ENCODE measurements at places on chromosomes 7 and 10.

GRCh38 chr10:110413903-110414547, 83.7 kb upstream of the DUSP5 start:
- DNase-seq: peak; percentile 59

DNA sequence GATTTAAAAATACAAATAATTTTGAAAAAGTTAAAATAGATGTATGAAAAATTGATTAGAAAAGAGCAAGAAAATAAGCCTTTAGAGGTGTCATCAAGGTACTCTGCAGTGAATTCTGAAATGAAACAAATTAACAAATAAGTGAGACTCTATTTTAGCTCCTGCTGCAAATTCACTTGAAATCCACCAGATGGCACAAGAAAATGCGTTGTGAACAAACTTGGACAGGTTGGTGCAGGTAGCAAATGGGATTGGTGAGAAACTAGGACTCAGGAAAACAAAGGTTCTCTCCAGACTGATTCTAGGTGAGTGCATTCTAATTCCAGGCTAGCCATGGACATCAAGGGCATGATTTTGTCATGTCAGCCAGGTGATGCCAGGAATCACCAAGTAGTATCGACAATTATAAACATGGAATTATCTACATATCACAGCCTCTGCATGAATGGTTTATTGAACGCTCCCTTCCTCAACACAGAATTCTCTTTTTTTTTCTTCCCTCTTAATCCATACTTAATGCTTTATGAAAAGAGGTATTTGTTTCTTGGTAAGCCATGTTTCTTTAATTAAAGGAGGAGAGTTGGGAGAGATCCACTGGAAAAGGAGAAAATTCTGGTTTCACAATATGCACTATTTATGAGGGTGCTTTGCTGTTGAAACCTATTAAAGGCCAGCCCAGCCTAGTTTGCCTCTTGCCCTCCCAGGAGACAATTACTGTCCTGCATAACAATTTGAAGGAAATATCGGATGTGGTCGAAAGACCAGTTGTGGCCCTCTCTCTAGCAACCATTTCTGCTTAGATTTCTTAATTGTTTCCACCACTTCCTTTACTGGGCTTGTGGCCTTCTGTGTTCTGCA, 118.1 kb downstream of the ZNF365 start:
- DNase-seq: peak; percentile 98

DNA sequence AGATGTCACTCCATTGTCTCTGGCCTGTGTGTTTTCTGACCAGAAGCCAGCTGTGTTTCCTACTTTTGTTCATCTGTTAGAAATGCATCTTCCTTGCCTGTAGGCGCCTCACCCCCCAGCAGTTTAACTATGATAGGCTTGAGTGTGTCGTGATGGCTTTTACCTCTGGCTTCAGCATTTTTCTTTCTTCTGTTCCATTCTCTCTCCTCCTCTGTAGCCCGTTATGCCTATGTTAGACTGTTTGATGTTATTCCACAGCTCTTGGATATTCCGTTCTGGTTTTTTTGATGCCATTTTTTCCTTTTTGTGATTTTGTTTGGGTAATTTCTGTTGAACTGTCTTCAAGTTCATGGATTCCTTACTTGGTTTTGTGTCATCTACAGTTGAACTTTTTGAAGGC, 17.9 kb downstream of the MMP21 start:
- DNase-seq: no peak

- no peak for DNase-seq
These were observed 75.7 kb downstream of the LYZL2 start for GRCh38 chr10:30553626-30554439.

DNA sequence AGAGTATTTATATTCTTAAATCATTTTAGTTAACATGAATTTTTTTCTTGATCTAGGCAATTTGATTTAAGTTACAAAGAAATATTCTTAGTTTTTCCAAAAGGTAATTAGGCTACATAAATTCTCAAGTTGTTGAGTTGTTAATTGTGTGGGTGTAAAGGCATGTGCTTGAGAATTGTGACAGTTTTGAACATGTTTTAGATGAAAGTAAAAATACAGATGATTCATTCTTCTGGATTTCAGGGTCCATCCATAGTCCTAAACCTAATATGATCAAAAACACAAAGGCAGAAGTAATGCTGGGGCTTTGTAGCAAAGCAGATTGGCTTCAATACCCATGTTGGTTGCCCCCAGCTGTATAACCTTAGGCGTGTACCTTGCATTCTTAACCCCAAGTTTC, 127.9 kb downstream of the CPED1 start:
- no peak for DNase-seq

DNA sequence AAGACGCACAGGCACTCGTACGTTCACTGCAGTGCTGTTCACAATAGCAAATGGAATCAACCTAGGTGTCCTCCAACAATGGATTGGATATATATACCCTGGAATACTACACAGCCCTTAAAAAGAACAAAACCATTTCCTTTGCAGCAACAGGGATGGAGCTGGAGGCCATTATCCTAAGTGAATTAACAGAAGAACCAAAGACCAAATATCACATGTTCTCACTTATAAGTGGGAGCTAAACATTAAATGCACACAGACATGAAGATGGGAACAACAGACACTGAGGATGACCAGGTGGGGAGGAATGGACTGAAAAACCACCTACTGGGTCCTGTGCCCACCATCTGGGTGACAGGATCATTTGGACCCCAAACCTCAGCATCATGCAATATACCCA, 52.0 kb upstream of the EBF3 start:
- no peak for DNase-seq

GRCh38 chr7:44051611-44052220, 7.2 kb downstream of the DBNL start:
- no peak for DNase-seq

DNA sequence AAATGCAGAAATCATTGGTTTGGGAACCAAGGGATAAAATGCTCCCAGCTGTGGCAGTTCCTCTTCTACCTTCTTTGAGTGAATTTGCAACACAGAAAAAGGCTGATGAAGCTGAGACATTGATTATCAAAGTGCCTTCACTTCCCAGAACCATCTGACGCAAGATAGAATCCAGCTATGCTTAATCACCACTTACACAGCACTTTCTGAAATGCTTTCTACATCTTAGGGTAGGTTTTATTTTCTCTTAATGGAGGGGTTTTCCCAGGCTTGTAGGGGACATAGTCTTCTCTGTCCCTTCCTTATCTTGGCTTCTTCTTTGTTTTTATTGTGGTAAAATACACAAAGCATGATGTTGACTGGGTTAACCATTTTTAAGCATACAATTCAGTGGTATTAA, 332.6 kb upstream of the ZNF32 start:
- no peak for DNase-seq

- DNase-seq: no peak
These were observed 143.7 kb downstream of the CUX1 start for GRCh38 chr7:101960985-101961708.

GRCh38 chr10:90414926-90415325, 442.9 kb downstream of the HTR7 start:
- no peak for DNase-seq

DNA sequence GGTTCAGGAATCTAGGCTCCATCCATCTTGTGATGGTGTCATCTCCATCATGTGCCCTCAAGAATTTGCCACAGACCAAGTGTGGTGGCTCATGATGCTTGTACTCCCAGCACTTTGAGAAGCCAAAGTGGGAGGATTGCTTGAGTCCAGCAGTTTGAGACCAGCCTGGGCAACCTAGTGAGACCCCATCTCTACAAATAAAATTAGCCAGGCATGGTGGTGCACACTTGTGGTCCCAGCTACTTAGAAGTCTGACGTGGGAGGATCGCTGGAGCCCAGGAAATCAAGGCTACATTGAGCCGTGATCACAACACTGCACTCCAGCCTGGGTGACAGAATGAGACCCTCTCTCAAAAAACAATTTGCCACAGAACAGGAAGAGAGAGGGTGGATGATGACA, 53.0 kb upstream of the SEPHS1 start:
- DNase-seq: no peak

DNA sequence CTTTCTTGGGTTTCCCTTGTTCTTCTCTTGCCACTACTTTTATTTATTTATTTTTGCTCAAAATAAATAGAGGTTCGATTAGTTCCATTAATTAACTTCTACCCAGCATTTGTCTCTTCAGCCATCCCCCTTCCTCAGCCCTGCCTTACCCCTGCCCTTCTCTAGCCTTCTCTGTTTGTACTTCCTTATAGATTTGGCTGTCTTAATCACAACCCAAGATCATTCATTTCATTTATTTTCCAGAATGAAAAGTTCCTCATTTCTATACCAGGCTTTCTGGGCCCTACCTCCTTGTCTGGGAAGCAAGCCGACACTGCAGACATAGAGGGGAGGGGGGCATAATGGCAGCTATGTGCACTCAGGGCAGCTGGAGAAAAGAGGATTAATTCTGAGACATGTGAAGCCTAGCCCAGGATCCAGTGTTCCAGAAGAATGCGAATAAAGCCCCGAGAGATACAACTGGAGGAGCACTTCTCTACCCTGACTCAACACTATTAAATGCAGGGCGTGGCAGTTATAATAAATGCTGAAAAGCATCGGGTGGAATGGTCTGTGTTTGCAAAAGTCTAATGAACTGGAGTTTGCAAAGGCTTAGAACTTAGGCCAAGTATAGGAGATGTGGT, 6.4 kb upstream of the PDCD4 start:
- no peak for DNase-seq

GRCh38 chr10:5965266-5965665, 12.1 kb downstream of the IL15RA start:
- no peak for DNase-seq

DNA sequence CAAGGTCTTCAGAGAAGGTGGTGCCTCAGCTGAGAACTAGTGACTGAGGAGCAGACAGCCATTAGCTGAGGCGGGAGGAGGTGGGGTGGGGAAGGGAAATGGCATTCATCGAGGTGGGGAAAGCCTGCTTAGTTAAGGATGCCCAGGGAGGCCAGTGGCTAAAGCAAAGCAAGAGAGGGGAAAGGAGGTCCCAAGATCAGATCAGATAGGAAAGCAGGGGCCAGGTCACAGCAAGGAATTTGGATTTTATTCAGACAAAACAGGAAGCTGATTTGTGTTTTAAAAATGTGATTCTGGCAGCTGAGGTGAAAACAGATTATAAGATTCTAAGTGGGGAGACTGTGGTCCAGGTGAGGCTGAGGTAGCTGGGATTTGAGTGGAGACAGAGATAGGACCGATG, 45.8 kb downstream of the CNNM1 start:
- no peak for DNase-seq

DNA sequence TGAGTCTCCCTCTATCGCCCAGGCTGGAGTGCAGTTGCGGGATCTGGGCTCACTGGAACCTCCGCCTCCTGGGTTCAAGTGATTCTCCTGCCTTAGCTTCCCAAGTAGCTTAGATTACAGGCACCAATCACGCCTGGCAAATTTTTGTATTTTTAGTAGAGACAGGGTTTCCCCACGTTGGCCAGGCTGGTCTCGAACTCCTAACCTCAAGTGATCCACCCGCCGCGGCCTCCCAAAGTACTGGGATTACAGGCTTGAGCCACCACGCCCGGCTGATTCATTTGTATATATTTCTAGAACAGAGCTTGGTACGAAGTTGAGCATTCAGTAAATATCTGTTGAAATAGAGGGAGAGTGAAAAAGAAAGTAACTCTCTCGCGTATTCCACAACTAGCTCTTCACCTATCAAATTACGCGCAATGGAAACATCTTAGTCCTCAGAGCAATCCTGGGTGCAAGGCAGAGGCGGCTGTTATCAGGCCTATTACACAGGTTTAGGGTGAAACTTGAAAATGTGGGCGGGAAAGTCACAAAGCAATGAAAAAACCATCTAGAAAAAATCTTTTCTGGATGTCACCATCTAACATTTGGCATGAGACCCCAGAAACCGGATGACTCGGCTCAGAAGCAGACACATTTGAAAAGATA, 707 bp upstream of the GHITM start:
- no peak for DNase-seq

- DNase-seq: no peak
These were observed 228.5 kb downstream of the CDK14 start for GRCh38 chr7:90824386-90825307.

DNA sequence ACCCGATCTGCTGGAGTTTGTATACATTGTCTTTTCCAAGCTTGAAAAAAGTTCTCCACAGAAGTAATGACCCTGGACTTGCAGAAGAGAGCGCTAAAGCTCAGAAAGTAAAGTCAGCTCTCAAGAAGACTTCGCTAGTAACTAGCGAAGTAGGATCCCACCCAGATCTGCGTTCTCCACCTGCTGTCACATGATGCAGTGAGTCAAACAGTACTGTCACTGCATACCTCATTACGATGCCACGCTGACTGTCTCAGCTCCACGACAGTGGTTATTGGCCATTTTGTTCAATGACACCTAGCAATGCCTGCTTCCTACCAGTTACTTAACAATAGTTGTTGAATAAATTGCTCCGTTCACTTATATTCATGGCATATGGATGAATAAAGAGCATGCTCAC, 29.7 kb upstream of the SEC61G start:
- peak; percentile 95 for DNase-seq

- peak; percentile 28 for DNase-seq
These were observed 12.1 kb downstream of the ENTPD1 start for GRCh38 chr10:95767884-95768556.

DNA sequence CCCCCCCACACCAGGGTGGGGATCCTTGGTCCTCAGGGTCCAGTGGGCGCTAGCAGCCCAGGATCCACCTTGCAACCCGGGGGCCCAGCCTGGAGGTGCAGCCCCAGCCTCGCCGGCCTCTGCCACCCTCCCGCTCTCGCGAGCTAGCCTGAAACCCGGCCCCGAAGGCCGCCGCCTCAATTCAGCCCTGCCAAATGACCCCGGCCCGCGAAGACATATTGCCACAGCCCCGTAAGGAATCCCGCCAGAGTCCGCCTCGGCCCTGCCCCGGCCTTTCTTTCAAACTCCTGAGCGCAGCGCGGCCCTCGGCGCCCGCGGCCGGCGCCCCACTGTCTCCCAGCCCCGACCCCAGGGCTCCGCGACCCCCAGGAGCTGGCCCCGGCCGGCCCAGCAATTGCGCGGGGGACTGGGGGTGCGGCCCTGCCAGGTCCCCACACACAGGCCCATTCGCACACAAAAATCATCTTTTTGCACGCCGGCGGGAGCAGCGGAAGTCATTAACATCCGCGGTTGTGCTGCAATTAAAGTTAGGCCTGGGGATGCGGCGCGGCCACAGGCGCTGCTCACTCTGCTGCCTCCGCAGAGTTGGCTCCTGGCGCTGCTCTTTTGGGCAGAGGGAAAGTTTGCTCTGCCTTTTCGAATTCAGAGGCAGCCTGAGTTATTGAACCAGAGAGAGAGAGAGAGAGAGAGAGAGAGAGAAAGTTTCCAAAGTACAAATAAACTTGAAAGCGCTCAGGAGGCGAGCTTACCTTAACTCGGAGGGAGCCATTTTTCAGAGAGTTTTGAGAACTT, 4.0 kb downstream of the HOXA5 start:
- DNase-seq: no peak

- DNase-seq: no peak
These were observed 16.6 kb downstream of the LANCL2 start for GRCh38 chr7:55381696-55382095.
